Ovary (tissue), 10 donors: ENCODE measurements at places on chromosomes 4 and X. TPM values are rescaled to one million over a fixed set of nuclear protein-coding genes. Genes with fewer than 3 reads are reported as not detected.

DNA sequence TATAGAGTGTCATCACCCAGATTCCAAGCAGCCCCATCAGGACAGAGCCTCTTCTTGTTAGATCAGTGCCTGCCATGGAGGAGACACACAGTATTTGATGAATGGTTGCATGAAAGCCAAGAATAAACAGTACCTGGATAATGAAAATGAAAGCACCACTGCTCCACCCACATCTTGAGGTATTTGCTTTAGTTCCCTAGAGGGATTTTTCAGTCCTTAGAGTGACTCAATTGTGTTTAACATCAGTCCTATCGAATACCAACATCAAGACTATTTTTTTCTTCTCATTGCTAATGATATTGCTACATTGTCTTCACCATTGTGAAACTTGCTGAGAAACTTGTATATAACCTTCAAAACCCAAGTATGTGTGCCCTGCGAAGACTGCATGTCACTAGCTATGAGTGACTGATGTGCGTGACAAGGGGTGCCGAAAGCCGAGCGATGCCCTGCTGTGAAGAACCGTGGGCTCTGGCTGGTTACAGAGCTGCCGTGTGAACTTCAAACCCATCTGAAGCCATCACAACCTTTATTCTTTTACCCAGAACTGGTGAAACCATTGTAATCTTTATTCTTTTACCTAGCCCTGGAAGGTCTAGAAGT is 211.3 kb upstream of the FAT1 start:
- DNase-seq, result no peak

Gene FREM3
- not detected for total RNA-seq

Gene ADH7
- total RNA-seq, result not detected

Gene RAB9A
- total RNA-seq, result 26.2 TPM

DNA sequence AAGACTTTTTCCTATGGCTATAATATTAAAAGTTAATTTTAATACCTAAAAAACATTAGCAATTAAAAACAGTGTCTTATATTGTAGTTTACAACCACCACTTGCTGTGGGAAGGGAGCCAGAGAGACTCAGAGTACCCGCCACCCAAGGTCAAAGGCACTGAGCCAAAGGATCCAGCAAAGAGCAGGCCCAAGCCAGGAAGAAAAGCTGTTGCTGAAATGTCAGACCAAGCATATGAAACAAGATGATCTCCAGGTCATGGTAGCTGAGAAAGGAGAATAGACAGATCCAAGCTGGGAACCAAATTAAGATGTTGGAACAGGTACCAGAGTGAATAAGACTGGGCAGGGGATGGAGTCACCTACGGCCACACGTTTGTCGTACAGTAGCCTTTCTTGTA is 18.8 kb upstream of the ATOH1 start:
- peak; percentile 67 for DNase-seq

GRCh38 chr4:78553529-78554060 is 2.0 kb downstream of the ANXA3 start:
- DNase-seq, result no peak

DNA sequence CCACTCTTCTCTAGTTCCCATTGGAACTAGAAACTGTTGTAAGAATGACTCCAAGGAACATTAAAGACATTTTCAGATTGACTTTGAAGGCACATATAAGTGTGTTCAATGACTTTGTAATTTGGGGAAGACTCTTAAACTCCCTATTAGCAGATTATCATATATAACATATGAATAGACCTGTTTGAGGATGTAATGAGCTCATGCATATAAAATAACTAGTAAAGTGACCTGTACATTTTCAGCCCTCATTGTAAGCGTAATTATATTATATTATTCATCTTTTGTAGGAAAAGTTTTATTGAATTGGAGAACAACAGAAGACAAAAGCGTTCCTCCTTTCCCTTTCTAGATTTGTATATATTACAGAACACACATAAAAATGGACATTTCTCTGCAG is 455.1 kb downstream of the IL1RAPL1 start:
- no peak for DNase-seq

GRCh38 chr4:125091101-125091500 is 223.7 kb upstream of the FAT4 start:
- DNase-seq, result no peak

Gene CLTRN
- total RNA-seq, result 1.9 TPM

DNA sequence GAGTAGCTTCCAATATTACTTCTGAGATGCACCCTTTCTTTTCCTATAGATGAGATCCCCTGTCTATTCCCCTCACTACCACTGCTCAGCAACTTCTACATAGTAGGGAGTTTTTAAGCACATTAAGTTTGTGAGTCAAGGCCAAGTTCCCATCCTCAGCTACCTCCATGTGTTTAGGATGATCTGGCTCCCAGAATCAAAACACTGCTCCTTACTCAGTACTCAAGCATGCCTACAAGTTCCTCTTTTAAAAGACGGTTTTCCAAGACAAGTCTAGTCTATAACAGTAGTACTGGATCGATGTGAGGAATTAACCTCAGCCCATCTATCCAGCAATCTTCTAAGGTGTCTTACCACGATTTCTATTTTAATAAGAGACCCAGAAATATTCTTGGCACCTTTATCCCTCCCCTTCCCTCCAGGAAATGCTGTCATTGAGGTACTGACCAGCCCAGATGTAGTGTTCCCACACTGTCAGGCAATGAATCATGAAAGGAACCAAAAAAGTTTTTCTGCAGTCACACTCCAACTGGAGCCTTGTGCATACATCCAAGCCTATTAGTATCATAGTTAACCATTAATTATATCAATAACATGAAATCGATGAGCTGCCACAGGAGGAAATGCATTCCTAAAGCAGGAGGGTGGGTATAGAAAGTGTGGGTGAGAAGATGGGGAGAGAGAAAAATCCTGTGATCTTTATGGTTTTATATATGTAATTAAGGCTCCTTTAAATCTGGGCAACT is 29.6 kb downstream of the AREG start:
- no peak for DNase-seq

GRCh38 chr4:113232194-113232593 is 182.7 kb downstream of the ANK2 start:
- no peak for DNase-seq

Gene ASMT
- total RNA-seq, result not detected

DNA sequence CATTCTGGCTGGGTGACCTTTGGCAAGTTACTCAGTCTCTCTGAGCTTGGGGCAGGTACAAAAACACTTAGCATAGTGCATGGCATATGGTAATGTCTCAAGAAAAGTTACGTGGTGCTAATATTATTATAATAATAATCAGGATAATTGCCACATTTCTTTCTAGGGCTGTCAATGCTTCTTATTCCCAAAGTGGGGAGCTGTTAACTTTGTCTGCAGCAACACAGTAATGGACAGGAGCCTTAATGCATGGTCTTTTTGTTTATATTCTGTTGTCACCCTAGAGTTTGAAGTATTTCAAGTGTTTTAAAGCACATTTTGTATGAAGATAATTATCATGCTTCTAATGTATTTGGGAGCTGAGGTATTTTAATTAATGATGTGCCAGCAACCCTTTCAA is 121.8 kb downstream of the FHIP1A start:
- no peak for DNase-seq

Gene SERTM2
- 1.1 TPM for total RNA-seq

Gene JCHAIN
- 2.9 TPM for total RNA-seq

Gene HSFX3
- total RNA-seq, result not detected

Gene CCDC158
- not detected for total RNA-seq

Gene PRRG1
- 11.1 TPM for total RNA-seq

DNA sequence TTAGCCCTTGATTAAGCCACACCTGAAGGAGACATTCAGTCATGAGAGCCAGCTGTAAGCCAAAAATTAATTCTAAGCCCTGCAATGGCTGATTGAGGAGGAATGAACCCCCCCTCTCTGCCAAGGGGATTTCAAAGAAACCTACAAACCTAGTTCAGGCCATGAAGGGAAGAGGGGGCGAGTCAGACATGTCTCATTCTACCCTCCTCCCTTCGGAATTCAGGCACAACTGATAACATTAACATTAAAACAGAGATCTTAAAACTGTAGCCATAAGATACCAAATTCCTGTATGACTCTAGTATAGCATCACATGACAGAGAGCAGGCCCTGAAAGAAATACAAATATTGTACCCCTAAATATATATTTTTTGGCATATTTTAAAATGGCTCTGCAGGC is 40.4 kb upstream of the AFAP1 start:
- no peak for DNase-seq

Gene TMPRSS11B
- not detected for total RNA-seq

Gene MGAT4D
- not detected for total RNA-seq

Gene PF4V1
- total RNA-seq, result not detected

- DNase-seq, result no peak
Observed at GRCh38 chr4:99832321-99832720, 15.7 kb downstream of the DAPP1 start.

GRCh38 chr4:84481860-84482245 is 17.2 kb downstream of the NKX6-1 start:
- no peak for DNase-seq

- DNase-seq, result no peak
Observed at GRCh38 chrX:153003981-153004380, 10.1 kb upstream of the PNMA5 start.

- DNase-seq, result no peak
Observed at GRCh38 chrX:77743720-77744119, 42.3 kb downstream of the ATRX start.

DNA sequence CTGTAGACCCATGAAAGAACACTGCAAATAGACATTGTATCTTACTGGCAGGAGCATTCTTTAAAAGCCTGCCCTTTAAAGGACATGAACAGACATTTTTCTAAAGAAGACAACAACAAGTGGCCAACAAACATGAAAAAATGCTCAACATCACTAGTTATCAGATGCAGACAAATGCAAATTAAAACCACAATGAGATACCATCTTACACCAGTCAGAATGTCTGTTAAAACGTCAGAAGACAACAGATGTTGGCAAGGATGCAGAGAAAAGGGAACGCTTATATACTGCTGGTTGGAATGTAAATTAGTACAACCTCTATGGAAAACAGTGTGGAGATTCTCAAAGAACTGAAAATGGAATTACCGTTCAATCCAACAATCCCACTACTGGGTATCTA is 77.2 kb downstream of the ATP10D start:
- DNase-seq, result no peak

DNA sequence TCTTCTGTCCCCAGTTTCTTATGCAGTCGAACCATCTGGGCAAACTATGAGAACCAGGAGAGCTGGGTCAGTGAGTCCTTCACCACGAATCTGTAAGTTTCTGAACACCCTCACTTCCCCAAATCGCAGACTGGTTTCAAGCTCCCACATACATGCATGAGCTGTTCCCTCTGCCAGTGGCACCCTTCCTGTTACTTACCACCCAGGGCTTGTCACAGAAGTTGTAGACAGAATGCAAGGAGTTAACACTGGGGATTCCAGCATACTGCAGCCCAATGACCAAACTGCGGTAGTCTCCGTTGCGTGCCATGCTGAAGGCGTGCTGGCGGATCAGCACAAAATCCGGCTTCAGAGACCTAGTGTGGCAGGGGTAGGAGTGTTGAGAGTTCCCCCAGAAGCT is 14.6 kb downstream of the SYN1 start:
- no peak for DNase-seq

GRCh38 chr4:161991811-161992210 is 172.0 kb downstream of the FSTL5 start:
- no peak for DNase-seq

DNA sequence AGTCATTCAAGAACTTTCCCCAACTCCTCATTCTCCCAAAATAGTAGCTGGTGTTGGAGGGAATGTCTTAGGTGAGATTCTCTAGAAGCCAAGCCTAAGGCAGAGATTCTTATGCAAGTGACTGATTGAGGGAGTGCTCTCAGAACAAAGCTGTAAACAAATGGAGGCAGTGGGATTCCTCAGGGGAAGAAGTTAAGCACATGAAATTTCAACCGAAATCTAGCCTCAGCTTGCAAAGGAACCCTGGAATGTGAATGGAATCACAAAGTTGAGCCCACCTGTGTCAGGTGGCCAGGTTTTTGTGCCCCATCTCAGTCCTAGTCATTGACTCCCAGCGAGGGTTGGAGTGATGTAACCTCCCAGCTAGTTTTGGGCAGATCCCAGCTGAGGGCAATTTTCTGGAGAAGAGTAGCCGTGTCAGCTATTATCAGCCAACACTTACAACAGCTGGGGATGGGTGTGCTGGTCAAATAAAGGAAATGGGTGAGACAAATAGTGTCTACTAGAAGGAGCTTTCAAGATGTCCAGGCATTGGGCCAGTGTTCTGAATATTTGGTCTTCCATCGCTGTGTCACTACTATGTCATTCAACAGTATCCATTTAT is 29.7 kb upstream of the FGF2 start:
- no peak for DNase-seq

Gene GPR82
- total RNA-seq, result 0.57 TPM

DNA sequence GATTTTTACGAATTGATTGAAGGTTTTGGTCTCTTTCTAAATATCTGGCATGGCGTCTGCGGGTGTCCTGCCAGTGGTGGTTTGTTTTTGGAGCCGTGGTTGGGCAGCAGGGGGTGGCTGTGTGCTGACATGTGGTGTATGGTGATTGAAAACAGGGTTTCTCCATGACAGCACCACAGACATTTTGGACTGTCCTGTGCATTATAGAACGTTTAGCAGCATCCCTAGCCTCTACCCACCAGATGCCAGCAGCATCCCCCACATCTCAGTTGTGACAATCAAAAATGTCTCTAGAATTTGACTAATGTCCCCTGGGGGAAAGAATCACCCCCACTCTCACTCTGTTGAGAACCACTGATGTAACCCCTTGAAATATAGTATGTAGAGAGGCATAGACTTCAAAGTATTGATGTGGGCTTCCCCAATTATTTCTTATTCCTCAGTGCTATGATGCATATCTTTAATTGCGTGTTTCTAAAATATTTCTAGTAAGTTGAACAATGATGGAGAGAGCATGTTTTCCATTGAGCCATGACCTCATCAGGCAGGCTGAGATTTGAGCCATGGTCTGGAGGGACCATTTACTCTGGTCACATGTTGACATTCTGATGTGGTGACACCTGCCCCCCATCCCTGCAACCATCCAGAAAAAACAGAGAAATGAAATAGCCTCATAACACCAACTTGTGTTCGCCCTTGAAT is 77.4 kb upstream of the MID1 start:
- DNase-seq, result no peak

GRCh38 chr4:111631215-111631999 is 513.8 kb upstream of the FAM241A start:
- no peak for DNase-seq

- DNase-seq, result no peak
Observed at GRCh38 chr4:6405397-6405706, 67.1 kb downstream of the PPP2R2C start.

- DNase-seq, result no peak
Observed at GRCh38 chr4:182711211-182711610, 206.0 kb downstream of the DCTD start.

- peak; percentile 25 for DNase-seq
Observed at GRCh38 chrX:107324493-107325310, 118.3 kb downstream of the DNAAF6 start.

Gene CCNQ
- 16.2 TPM for total RNA-seq

Gene AKAP14
- 1.3 TPM for total RNA-seq
